ENCODE measurements at places on chromosomes 1 and 21.

- DNase-seq, result no peak
These were observed 31.7 kb downstream of the OR13G1 start for GRCh38 chr1:247647864-247648263.

DNA sequence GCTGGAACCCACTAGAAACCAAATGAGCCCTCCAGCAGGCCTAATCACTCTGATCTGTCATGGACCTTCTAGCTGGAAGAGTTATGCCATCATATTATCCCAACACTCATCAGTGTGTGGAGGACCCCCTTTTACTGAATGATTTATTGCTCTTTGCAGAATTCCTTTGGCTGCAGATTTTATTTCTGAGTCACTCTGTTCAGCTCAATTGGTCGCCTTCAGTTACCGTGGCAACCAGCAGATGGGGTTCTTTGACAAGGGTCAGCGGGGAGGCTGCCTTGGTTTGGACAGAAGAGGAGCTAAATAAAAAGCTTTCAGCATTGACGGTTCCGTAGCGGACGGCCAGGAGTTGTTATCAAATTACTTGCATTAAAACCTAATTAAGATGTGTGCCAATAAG, 220.1 kb downstream of the SDCCAG8 start:
- no peak for DNase-seq

DNA sequence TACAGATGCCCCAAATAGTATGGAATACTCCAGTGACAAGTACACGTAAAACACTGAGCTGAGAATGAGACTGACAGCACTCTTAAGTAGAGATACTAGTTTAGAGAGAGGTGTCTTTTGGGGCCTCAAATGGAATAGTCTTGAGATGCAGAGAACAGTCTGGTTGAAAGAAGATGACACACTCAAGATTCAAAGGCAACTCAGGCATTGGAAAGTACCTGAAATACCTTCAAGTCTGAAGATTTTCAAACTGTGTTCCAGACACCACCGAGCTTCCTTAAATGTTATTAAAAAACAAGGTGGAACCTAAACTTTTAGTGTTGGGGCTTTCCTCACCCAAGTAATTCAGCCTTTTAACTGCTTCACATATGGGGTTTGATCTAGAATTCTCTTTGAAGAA, 437.7 kb downstream of the OMA1 start:
- no peak for DNase-seq

GRCh38 chr1:209672705-209673630, 2.2 kb upstream of the G0S2 start:
- no peak for DNase-seq

GRCh38 chr1:178645157-178645807, 79.8 kb upstream of the RALGPS2 start:
- DNase-seq, result no peak

- DNase-seq, result no peak
These were observed 86.3 kb upstream of the ARTN start for GRCh38 chr1:43847290-43847689.

- no peak for DNase-seq
These were observed 2.3 kb downstream of the SPEN start for GRCh38 chr1:15849775-15850324.

DNA sequence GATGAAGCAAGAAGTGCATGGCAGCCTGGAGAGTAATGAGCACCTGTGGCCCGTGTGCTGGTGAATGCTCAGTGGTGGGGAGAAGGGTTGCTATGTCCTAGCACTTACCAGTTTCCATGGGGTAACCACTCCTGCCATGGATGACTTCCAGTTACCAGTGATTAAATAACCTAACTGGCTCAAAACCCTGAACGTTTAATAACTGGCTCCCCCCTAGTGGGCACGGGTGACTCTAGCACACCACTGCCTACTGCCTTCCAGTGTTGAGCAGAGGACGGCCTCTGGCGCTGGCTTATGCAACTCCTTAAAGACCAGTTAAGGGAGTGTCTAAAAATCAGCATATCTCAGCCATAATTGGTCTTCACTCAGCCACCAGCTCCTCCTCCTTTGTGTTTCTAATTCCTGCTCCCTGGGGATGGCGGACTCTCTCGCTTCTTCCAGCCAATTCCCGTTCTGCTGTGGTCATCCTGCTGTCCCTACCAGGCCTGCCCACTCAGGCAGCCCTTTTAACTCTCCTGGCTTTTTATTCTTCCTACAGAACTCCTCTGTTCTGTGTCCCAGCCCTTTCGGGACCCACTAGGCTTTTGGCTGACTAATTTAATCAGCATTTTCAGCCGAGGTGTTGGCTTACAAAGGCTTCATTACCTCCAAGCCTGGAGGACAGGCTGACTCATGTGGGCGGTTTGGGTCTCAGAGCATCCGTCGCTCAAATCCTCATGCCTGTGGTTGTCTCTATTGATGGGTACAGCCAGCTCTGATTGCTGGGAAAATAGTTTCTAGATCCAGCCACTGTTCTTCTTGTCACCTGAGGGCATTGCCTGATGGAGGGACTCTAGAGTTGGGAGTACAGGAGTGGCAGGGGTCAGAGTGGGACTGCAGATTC, 332.4 kb downstream of the CAMTA1 start:
- peak; percentile 35 for DNase-seq

- no peak for DNase-seq
These were observed 348.7 kb downstream of the CHRM3 start for GRCh38 chr1:239735111-239735510.

All from 8988T (cell line).